ENCODE measurements at places on chromosomes 7 and 10.

GRCh38 chr10:118931436-118931835 is 98.1 kb upstream of the NANOS1 start:
- DNase-seq: no peak

DNA sequence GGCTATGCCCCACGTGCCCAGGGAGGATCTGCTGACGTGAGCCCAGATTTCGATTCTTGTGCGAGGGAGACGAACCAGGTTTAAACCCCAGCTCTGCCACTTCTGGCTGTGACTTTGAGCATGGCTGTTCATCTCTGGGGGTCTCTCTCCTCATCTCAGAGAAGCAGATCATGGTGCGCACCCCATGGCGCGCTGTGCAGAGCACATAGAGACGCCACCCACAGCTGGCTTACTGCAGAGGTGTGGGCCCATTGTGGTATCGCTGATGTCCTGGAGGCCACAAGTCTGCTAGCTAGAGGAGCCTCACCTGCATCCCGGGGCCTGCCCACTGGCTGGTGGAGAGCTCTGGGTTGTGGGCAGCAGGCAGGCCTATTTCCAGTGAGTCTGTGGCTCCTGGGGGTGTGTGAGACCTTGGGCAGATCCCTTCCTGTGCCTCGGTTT is 140.5 kb downstream of the LHPP start:
- DNase-seq: no peak

GRCh38 chr10:124640538-124641231 is 103.5 kb downstream of the FAM53B start:
- no peak for DNase-seq

DNA sequence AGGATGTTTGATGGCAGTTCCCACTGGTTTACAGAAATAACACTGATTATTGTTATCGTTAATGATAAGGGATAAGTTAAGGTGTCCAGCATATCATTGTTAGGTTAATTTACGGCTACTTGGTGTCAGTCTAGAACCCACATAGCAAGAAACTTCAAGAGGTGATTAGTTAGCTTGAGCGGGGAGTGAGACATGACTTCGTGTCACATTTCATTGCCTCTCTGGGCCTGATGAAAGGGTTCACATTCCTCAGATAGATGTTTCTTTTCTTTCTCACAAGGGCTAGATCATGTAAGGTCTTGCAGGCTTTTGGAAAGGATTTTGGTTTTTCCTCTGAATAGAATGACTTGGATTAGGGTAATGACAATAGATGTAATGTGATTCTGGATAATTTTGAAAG is 26.7 kb downstream of the WAC start:
- DNase-seq: no peak

DNA sequence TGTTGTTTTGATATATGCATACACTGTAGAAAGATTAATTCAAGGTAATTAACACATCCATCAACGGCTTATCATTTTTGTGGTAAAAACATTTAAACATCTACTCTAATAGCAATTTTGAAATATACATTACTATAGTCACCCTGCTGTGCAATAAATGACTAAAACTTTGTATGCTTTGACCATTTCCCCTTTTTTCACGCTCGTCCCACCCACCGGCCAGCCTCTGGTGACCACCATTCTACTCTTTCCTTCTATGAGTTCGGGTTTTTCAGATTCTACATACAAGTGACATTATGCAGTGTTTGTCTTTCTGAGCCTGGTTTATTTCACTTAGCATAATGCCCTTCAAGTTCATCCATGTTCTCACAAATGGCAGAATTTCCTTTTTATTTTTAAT is 21.3 kb downstream of the CYCS start:
- no peak for DNase-seq

- no peak for DNase-seq
Measured at GRCh38 chr10:49668684-49669083, 10.8 kb upstream of the C10orf53 start.

- DNase-seq: no peak
Measured at GRCh38 chr7:35035511-35035961, 1.7 kb downstream of the DPY19L1 start.

All from stimulated activated CD8-positive, alpha-beta memory T cell treated with anti-CD3 and anti-CD28 coated beads, Interleukin-7, amount 100 ng/mL, for 4 hours (primary cell).